A549 treated with DMSO at 1 μM for 4 hours (cell line): ENCODE measurements at places on chromosomes 12 and 14. TPM values are rescaled to one million over a fixed set of nuclear protein-coding genes. Genes with fewer than 3 reads are reported as not detected.

The TMED10 gene
- 259 to 344 TPM (median 274 TPM) in 5 replicates for total RNA-seq

The OR4K2 gene
- total RNA-seq = not detected in 5 replicates

The IQSEC3 gene
- total RNA-seq = 0.01 TPM in 2 of 5 replicates, not detected in the others

The EPYC gene
- total RNA-seq = not detected in 5 replicates

The KCNH5 gene
- 0.02 to 0.06 TPM (median 0.05 TPM) in 4 of 5 replicates, not detected in the other for total RNA-seq

The DDN gene
- 0.58 to 0.73 TPM (median 0.65 TPM) in 5 replicates for total RNA-seq

The PTPRB gene
- total RNA-seq = 0.56 to 1.0 TPM (median 0.87 TPM) in 5 replicates

The CD163L1 gene
- total RNA-seq = 0.42 to 0.91 TPM (median 0.52 TPM) in 5 replicates

The GDF11 gene
- 3.9 to 5.7 TPM (median 4.5 TPM) in 5 replicates for total RNA-seq

The GPR68 gene
- 0.05 to 0.11 TPM (median 0.06 TPM) in 4 of 5 replicates, not detected in the other for total RNA-seq

The UNG gene
- total RNA-seq = 86.8 to 94.6 TPM (median 88.4 TPM) in 5 replicates

The GPR65 gene
- total RNA-seq = not detected in 5 replicates

The TEX22 gene
- total RNA-seq = 0.08 to 0.41 TPM (median 0.20 TPM) in 5 replicates

The HOXC6 gene
- total RNA-seq = 4.5 to 5.5 TPM (median 5.0 TPM) in 5 replicates
